ENCODE measurements at places on chromosomes 16 and 17.

DNA sequence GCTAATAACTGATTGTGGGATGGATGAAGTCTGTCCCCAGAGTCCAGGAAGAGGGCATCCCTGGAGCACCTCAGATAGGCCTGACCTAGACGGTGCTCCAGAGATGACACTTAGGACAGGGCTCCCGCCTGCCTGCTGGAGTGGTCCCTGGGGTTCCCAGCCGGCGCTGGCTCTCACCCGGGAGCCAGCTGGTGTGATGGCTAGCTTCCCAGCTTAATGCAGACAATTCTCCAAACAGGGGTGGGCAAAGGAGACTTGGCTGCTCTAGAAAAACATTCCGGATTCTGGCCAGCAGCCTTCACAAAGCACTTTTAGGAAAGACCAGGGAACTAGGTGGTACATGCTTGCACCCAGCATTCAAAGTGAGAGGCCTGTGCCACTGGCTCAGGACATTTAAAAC lies 18.6 kb downstream of the ACE start:
- no peak for DNase-seq

DNA sequence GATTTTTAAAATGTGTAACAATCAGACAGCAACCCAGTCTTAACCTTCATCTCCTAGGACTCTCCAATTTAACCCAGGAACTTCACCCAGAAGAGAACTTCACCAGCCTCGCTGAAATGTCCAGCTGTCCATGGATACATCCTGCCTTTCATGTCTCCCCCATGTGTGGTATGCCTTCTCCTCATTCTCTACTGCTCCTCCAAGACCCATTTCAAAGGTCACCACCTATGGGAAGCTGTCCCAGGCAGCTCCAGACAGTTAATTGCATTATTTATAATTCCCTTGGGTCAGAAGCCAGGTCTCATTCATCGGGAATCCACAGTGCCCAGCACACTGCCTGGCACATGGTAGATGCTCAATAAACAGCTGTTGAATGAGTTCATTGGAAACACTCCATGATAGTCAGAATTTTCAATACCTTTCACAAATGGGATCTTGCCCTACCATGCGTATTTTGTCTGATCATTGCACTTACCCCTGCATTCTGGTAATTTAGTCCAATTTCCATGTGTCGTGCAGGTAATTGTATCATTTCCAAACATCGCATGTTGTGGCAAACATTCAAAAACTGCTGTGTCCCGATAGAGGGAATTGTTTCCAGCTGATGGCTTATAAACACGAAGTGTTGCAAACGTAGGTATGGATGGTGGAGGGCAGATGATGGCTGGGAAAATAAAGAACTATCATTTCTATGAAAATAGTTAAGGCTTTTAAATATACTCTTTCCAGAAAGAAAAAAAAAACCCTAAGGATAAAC lies 9.0 kb downstream of the APOH start:
- DNase-seq: no peak

DNA sequence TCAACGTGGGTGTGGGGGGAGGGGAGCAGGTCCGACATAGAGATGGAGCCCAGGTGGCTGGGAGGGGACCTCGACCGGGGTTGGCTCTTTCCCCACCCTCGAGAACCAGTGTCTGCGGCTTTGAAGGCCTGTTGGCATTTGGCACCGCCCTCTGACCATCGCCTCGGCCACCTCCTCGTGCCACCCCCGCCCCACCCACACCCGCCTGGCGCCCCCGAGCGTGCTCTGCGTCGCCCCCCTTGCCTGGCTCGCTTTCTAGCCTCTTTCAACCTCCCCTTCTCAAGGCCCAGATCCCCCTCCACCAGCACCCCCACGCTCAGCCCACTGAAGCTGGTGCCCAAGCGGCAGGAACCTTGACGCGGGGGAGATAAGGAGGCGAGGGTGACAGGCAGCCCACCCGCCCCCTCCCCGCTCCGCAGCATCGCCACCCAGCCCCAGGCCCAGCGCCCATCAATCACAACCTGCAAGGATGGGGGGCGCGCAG lies 619 bp downstream of the CACNB1 start:
- no peak for DNase-seq

DNA sequence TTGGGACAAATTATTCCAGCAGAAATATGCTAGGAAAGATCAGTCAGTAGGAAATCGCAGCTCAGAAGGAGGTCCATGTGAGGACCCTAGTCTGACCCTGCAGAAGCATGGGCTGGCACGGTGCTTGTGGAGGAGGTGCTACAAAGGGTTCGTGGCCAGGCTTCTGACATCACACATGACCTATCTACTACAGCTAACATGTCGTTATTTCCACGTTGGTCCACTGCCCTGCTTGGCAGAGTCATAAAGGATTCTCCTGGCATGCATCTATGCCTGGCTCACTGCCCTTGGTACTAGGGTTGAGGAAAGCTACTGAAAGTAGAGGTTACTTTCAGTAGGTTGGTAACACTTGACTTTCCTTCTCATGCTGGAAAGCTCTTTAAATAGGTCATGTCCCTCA lies 118.1 kb upstream of the SHISA6 start:
- no peak for DNase-seq

- DNase-seq: no peak
These were observed 232.3 kb upstream of the NLRP1 start for GRCh38 chr17:5816491-5817070.

- no peak for DNase-seq
These were observed 5.4 kb downstream of the AMFR start for GRCh38 chr16:56419740-56420548.

DNA sequence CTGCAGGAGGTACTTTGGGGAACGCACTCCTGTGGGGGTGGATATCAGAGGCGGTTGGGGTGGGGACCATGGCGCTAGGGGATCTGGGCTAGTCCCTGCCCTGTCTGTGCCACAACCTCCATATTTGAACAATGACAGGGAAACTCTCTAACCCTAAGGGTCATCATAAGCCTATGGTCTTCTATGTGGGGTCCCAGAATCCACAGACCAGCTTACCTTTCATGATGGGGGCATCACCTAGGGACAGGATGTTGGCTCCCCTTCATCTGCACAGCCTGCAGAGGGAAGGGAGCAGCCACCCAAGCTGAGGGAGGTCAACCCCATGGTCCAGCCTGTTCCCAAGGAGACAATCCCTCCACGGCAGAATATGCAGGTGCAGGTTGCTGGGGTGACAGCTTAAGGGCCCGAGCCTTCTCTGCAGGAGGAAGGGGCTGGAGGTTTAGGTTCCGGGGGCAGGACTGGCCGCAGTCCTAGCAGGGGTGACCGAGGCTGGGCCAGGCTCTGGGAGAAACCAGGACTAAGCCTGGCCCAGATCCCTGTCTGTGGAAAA lies 1.7 kb downstream of the ORAI3 start:
- no peak for DNase-seq
